ENCODE measurements at places on chromosomes 12 and 14.

DNA sequence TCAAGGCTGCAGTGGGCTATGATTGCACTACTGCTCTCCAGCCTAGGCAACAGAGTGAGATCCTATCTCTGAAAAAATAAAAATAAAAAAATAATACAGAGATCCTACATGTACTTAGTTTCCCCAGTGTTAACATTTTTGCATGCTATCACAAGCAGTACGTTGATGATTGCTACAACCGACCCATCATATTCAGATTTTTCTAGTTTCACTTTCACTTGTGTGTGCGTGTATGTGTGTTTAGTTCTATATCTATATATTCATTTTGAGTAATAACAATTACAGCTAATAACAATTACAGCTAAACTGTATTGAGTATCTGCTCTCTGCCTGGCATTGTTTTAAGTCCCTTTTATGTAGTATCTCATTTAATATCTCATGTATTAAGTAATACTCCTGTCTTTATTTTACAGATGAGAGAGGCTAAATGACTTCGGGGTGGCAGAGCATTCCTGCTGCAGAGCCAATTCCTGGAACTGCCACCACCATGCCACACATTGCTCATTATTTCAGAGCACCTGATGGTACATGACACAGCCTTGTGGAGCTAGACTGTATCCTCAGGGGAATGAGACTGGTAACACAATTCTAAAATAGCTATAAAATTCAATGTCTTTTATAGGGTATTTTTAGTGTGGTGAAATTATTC is 153.1 kb downstream of the BCAT1 start:
- peak; percentile 11 for DNase-seq

DNA sequence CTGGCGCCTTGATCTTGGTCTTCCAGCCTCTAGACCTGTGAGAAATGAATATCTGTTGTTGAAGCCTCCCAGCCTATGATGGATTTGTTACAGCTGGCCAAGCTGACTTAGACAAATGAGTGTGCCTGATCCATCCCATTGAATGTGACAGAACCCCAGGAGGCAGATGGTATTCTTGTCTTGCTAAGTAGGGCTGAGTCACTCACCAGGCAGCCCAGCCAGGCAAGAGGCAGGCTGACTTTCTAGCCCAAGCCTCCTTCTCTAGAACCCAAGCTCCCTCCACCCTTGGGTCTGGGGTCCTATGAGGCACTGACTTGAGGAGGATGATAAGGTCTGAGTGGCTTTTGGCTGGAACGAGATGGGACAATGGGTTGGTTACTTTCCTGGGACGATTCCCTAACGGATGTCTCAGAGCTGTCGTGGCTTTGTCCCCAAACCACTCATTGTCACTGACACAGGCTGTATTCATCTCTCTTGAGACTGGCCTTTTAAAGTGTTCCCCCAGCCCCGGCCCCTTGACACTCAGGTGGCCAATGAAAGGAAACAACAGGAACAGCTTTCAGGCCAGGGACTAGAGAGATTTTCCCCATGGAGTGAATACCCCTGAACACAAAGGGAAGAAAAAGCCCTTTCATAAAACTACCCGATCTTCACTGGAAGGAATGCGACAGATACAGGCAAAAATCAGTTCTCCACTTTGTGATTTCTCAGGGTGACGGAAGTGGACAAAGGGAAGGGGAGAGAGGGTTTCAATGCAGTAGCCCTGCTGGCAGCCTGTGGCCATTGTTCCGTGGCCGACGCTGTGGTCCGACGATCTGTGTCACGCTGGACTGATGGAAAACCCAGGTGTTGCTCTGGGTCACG is 264.2 kb downstream of the AACS start:
- DNase-seq: no peak

GRCh38 chr12:93390549-93391297 is 13.0 kb downstream of the NUDT4 start:
- no peak for DNase-seq

GRCh38 chr12:27493260-27493940 is 30.6 kb upstream of the PPFIBP1 start:
- DNase-seq: no peak

- no peak for DNase-seq
These were observed 174.4 kb downstream of the SYT10 start for GRCh38 chr12:33265033-33265731.

DNA sequence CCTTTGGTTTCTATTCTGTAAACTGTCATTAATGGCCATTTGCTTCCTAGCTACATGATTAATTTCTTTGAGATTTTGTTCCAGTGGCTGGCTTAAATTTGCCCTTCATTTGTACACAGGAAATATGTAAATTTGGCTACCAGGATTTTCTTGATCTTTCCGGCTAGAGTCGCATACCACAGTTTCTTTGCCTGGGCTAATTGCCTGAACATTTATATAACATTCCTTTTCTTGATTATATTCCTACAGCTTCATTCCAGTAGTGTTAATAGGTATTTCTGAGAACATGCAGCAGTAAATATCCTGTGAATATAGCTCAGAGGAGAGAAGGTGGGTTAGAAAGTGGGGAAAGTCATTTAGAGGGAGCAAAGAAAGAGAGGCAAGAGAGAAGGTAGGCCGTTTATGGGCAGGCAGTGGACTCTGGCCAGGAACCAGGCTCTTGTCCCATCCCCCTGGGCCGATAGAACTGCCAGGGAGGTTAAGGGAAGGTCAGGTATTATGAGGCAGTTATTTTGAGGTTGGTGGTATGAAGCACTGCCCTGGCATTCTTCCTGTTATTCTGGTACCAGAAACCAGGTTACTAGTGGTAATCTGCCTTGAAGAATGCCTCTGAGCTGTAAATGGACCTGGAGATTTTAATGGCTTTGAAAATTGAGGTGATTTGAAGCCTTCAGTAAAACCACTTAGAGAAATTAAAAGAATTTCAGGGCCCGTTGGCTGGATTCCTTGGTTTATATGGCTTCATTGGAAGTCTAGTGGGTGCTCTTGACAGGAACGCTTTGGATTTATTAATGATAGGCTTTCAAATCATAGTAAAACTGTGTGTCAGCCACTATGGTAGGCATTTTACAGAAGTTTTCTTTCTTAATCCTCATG is 4.4 kb downstream of the RNF10 start:
- DNase-seq: no peak

DNA sequence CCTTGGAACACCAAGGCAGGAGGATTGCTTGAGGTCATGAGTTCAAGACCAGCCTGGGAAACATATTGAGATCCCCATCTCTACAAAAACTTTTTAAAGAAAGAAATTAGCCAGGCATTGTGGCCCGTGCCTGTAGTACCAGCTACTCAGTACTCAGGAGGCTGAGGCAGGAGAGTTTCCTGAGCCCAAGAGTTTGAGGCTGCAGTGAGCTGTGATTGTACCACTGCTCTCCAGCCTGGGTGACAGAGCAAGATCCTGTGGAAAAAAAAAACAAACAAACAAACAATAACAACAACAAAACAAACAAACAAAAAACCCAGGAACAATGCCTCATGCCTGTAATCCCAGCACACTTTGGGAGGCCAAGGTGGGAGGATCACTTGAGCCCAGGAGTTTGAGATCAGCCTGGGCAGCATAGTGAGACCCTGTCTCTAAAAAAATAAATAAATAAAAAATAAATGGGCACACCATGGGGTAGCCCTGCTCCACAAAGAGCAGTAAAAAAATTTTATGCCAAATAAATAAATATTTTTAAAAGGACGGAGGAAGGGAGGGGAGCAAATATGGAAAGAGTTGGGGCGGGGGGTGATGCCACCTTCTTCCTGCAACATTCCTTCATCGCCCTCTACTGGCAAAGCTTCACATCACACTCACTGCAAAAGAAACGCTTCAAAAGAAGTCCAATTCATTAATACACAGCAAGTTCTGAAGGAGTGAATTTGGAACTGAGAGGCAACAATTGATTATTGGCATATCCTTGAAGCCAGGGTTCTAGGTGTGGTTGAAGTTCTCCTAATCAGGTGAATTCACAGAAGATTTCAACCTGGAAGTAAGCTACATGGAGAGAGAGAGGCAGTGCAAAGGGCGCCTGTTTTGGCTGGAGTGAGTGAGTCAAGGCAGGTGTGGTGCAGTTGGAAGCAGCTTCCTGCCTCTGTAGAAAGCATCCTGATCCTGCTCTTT is 8.8 kb upstream of the GNPTAB start:
- DNase-seq: peak; percentile 80

DNA sequence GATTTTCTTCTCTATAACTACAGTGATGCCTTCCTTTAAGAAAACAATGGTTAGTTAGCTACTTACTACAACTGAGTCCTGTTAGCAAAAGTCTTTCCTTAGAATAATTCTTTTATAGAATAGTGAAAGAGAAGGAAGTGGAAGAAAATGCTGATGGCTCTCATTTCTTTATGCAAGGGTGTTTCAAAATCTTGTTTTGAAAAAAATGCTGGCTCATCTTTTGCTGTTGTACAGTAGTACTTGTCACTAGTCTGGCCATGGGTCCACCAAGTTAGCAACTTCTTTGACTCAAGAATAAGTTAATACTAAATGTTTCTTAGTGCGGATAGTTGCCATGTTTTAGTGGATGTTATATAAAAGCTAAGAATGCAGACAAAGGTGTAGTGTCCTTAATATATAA is 225.4 kb downstream of the PTPRO start:
- no peak for DNase-seq

GRCh38 chr12:3200032-3200617 is 122.9 kb downstream of the TSPAN9 start:
- DNase-seq: no peak

- DNase-seq: no peak
These were observed 50.3 kb downstream of the BCL2L14 start for GRCh38 chr12:12121061-12121460.

- DNase-seq: no peak
These were observed 29.4 kb downstream of the RBMS2 start for GRCh38 chr12:56551070-56551469.

DNA sequence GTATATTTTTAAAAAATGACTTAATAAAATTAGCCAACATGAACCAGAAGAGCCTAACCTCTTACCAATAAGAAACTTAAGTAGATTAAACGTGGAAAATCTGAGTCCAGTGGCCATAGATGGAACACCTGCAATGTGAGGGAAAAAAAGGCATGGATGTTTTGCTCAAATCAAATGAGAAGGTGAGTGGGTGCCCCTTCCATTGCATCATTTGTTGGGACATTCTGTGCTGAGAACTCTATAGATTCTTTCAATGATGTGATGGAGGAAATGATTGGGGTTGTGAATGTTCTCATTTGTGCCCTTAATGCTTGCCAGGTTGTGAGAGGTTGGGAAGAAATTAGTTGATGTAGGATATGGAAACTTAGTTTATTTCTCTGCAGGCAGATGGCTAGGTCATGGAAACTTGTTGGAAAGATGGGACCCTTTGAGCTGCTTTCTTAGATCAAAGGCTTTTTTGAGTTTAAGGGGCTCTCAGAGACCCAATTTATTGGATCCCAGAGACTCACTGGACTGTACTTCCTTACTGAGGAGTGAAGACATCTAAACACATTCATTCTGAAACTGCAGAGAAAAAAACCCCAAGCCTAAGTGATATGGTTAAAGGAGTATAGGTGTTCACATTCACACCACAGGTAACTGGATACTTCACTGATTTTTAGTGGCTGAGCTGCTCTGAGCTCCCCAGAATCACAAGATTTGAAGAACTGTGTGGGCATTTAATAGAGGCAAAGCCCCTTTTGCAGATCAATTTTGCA is 95.9 kb downstream of the DACT1 start:
- no peak for DNase-seq

GRCh38 chr14:106204063-106204462 is 677.7 kb downstream of the TMEM121 start:
- no peak for DNase-seq

DNA sequence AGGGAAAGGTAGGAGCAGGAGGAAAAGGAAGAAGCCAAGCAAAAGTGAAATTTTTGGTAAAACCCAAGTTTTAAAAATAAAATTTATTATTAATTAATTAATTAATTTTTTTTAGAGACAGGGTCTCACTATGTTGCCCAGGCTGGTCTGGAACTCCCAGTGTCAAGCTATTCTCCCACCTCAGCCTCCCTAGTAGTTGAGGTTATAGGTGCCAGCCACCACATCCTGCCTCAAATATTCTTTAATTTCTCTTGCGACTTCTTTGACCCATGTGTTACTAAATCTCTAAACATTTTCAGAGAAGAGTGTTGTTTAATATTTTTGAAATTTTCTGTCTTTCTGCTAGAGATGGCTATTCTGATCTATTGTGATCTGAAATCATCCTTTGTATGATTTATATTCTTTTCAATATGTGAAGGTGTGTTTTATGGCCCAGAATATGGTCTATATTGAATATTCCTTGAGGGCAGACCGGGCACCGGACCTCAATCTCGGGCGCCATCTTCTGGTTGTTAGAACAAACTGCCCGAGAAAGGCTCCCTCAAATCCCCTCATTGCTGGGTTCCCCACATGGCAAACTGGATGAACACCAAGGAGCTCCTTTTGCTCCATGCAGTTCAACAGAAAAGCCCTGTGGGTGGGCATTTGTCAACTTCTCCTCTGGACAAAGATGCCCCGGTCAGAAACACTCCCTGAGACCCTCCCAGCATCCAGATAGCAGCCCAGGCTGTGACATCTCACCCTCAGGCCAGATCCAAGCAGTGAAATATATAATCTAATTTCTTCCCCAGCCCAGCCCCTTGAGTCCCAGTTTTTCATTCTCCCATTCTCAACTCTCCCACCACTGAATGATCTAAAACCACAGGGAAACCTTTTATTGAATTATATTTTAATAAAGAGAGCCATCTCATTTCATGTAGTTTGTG is 110.5 kb downstream of the ASCL4 start:
- peak; percentile 3 for DNase-seq

DNA sequence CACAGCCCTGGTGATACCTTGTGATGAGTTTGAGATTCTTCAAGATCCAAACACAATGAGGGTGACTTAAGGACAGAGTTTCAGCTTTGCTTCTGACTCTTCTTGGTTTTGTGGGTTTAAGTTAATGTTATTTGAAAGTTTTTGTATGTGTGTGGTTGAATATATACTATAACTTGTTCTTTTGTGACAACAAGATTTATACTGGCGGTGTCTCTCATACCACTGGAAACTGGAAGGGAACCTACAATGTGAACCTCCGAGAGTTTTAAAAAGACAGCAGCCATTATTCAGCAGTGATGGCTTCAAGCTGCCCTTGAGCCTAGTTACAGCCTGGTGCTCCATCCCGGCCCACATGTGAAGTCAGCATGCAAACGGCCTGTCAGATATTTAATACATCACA is 87.9 kb upstream of the IGF1 start:
- DNase-seq: no peak

DNA sequence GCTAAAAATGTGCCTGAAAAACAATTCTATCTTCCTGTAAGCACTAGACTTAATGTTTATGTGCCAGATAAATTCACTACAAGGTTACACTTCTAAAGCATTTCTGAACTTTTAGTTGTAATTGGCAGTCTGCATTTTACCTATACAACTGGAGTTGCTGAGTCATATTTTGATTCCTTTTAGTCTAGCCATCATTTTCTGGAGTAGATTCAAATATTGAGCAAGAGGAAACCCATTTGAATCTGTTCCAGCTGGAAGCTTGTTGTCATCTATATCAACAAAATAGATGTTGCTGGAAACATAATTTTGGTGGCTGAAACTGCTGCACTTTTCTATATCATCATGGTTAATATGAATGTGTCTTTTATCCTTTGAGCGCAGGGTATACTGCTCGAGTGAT is 122.2 kb upstream of the CCDC175 start:
- no peak for DNase-seq

GRCh38 chr14:95471476-95471875 is 45.0 kb downstream of the SYNE3 start:
- no peak for DNase-seq

All from thymus (tissue), 14 donors.